ENCODE measurements at places on chromosomes 12 and 14.

DNA sequence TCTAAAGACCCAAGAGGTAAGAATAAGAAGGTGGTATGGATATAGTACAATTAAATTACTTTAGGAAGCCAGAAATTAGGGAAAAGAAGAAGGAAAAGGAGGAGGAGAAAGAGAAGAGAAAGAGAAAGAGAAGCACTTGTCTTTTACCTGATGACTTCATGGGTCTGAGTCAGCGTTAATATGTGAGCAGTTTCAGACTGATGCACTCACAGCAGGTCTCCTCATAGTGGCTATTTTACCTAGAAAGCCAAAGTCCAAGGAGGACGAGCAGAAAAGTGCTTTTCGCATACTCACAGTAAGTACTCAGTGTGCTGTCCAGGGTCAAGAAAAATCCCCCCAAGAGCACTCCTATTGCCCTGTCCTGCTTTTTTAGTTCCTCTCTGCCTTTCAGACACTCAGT, 222.1 kb downstream of the C12orf42 start:
- H3K36me3 ChIP-seq: no peaks in the 10 kb centered on the region
- H3K4me3 ChIP-seq: no peak overlapping the region
- H3K27ac ChIP-seq: no peak overlapping the region

DNA sequence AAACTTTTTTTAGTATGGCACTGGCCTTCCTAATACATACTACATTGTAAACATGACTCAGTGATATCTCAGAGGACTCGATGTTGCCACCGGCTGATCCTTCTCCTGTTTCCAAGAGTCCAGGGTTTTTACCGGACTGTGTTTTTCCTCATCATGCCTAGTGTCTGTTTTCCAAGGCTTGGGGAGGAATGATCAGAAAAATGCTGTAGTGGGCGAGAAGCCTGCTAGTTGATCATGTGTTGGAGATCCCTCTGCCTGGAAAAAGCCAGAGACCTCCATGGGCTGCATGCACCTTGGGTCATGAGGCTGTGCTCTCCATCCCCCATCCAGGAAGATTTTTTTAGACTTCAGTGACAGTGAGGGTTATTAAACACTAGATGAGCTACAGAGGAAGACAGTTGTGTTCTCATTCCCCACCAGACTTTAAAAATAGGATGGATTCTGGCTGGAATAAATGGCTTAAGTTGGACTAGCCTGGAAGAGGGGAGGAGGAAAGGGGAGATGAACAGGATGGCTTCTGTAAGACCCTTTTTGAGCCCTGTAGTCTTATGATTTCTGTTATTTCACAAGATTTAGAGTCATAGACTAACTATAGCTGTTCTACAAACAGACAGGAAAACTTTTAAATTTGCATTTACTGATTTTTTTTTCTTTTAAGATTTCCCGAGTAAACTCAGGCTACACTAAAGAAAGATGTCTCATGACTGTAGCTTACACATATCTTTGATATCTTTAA, 145.7 kb downstream of the SAMD4A start:
- DNase-seq: no peak
- no peaks in the 10 kb centered on the region for H3K36me3 ChIP-seq
- no peak overlapping the region for H3K4me3 ChIP-seq
- no peak overlapping the region for H3K27ac ChIP-seq

DNA sequence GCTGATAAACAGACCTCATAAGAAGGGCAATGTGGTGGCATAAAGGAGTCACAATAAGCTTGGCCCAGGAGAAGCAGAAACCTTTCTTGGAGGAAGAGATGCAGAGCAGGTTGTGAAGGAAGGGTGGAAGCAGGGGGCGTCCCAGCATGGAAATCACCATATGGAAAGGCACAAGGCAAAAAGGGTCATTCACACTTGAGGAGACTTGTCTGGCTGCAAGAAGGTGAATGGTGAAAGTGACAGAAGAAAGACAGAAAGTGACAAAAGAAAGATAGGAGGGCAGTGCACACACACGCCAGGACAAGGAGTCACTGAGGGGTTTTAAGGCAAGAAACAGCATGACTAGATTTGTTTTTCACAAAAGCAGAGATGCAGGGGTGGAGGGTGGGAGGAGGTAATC, 38.3 kb downstream of the GALNT4 start:
- no peak for DNase-seq
- no peak overlapping the region for H3K27ac ChIP-seq
- no peaks in the 10 kb centered on the region for H3K27me3 ChIP-seq
- no peak overlapping the region for H3K4me3 ChIP-seq

DNA sequence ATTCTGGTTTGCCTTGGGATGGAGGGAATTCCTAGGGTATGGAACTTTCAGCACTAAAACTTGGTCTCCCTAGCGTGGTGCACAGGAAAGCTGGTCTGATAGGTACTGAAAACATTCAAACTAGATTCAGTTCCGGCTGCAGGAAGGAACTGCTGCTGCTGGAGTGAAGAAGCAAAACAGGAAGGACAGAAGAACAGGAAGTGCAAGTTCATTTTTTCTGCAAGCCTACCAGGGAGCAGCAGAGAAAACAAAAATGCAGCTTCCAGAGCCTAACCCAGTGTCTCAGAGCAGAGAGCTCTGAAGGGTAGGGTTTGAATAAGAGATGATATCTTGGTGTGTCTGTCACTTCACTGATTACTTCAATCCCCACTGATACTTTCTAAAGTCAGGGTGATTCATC, 165.2 kb downstream of the VRK1 start:
- peak overlapping the region; percentile 95 for H3K27ac ChIP-seq
- H3K4me1 ChIP-seq: peaks cover 55% of the 10 kb centered on the region
- H3K27me3 ChIP-seq: no peaks in the 10 kb centered on the region
- no peak overlapping the region for H3K4me3 ChIP-seq
- peaks cover 27% of the 10 kb centered on the region for H3K36me3 ChIP-seq
- no peak for DNase-seq

DNA sequence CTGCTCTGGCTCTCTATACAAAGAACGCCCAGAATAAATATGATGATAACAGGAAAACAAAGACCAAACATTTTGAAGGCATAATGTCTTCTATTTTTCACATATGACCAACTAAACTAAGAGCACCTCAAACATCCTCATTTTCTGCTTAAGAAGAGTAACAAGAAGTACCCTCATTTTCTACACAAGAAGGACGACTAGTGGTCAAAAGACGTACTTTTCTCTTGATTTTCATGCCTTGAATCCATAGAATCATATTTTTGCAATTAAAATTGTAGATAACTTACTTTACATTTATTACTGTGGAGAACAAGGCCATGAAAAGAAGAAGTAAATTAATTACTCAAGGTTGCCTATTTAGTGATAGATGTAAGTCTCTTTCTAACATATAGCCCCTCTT, 358.6 kb downstream of the DUSP6 start:
- no peak overlapping the region for H3K4me3 ChIP-seq
- H3K27ac ChIP-seq: no peak overlapping the region
- H3K27me3 ChIP-seq: peaks cover 34% of the 10 kb centered on the region
- no peaks in the 10 kb centered on the region for H3K36me3 ChIP-seq

- H3K36me3 ChIP-seq: peaks cover 90% of the 10 kb centered on the region
- H3K4me3 ChIP-seq: no peak overlapping the region
- H3K27me3 ChIP-seq: no peaks in the 10 kb centered on the region
- peaks cover 45% of the 10 kb centered on the region for H3K4me1 ChIP-seq
- DNase-seq: no peak
Observed at GRCh38 chr12:6551496-6552139, 4.2 kb downstream of the IFFO1 start.

DNA sequence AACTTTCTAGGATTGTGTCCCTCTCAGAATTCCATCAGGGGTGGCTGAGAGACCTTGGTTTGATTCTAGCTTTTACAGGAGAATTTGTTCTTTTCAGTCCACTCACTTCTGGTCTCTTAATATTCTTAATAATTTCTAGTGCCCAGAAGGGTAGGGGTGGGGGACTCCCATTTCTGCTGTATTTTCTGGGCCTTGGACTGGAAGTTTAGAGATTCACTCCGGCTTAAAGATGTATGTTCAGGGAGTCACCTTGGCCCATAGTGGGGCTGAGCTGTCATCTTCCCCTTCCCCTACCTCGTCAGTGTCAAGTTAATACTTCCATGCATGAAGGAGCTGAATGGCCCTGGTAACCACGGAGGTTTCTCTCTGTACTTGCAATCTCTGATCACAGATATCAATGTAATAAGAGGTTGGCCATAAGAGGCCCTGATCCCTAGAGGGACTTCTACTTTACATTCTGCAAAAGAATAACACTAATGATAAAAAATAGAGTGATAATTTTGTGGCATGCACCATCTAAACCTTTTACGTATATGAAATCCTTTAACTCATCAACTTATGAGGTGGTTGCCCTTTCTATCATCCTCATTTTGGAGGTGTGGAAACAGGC, 6.7 kb downstream of the KRT81 start:
- DNase-seq: no peak
- no peaks in the 10 kb centered on the region for H3K36me3 ChIP-seq
- H3K4me3 ChIP-seq: no peak overlapping the region
- no peak overlapping the region for H3K27ac ChIP-seq

DNA sequence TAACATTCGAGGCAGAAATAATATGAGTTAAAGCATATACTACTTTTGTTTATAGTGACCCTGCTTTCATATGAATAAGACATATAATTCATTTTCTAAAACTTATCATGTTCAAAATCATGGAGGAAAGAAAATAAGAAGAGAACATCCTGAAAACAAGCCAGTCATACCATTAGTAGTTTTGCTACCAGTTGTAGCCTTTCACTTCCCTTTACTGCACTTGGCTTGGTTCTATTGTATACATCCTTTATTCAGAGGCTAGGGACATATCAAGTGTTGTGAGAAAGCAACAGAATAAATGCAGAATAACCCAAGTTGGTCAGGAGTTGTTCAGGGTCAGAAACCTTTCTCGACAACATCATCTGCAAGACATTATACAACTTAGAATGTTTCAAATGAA, 598.7 kb downstream of the SOX5 start:
- no peak overlapping the region for H3K4me3 ChIP-seq
- no peaks in the 10 kb centered on the region for H3K4me1 ChIP-seq
- H3K27me3 ChIP-seq: no peaks in the 10 kb centered on the region
- H3K36me3 ChIP-seq: no peaks in the 10 kb centered on the region

DNA sequence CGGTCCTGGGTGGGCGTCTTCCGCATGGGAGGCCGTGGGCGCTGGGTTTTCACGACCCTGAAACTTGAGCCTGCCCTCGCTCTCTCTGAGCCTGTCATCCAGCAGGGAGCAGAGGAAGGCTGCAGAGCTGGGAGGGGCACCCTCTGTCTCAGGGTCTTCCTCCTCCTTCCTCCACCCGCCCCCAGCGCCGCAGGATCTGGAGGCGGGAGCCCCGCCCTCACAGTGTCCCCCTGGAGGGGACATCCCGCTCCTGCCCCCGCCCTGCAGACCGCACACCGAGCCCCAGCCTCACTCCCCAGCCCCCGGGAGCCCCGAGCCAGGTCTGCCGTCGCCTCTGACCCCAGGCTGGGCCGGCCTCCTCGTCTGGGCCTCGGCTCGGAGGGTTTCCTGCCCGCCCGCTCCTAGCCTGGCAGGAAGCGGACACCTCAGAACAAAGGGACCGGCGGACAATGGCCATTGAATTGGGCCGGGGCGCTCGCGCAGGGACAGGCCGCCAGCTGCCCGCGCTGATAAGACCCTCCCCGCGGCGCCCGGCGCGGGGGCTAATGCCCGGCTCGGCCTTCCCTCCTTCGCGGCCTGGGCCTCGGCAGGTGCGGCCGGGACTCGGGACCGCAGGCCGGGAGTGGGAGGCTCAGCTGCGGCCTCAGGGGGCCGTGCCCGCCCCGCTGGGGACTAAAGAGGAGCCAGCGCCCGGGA, 15.3 kb upstream of the NUDT14 start:
- H3K4me1 ChIP-seq: peaks cover 36% of the 10 kb centered on the region
- H3K27me3 ChIP-seq: peaks cover 56% of the 10 kb centered on the region
- DNase-seq: no peak
- H3K27ac ChIP-seq: no peak overlapping the region
- H3K36me3 ChIP-seq: no peaks in the 10 kb centered on the region

DNA sequence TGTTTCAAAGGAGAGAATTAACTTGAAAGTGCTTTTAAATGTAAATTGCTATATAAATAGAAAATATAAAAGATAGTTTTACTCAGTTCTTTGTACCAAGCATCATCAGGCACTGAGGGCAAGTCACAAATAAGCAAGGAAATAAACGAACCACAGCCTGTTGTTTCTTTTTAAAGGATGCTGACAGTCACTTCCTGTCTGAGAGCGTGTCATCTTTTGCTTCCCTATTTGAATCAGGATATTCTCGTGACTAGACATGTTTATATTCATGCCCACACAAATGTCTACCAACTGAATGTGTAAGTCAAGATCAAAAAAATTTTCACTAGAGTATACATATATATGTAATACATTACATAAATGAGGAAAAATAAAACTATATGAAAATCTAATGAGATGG, 31.4 kb upstream of the SLC2A13 start:
- DNase-seq: no peak
- H3K27me3 ChIP-seq: peaks cover 15% of the 10 kb centered on the region
- no peak overlapping the region for H3K4me3 ChIP-seq
- H3K27ac ChIP-seq: no peak overlapping the region

- H3K4me1 ChIP-seq: peaks cover 69% of the 10 kb centered on the region
- peak overlapping the region; percentile 45 for H3K27ac ChIP-seq
- no peak for DNase-seq
- peaks cover 4% of the 10 kb centered on the region for H3K27me3 ChIP-seq
Observed at GRCh38 chr14:72521045-72521444, 372.9 kb downstream of the DPF3 start.
